CD4-positive, alpha-beta T cell treated with Interleukin-15 for 4 hours (primary cell): ENCODE measurements at places on chromosomes 3 and 15.

DNA sequence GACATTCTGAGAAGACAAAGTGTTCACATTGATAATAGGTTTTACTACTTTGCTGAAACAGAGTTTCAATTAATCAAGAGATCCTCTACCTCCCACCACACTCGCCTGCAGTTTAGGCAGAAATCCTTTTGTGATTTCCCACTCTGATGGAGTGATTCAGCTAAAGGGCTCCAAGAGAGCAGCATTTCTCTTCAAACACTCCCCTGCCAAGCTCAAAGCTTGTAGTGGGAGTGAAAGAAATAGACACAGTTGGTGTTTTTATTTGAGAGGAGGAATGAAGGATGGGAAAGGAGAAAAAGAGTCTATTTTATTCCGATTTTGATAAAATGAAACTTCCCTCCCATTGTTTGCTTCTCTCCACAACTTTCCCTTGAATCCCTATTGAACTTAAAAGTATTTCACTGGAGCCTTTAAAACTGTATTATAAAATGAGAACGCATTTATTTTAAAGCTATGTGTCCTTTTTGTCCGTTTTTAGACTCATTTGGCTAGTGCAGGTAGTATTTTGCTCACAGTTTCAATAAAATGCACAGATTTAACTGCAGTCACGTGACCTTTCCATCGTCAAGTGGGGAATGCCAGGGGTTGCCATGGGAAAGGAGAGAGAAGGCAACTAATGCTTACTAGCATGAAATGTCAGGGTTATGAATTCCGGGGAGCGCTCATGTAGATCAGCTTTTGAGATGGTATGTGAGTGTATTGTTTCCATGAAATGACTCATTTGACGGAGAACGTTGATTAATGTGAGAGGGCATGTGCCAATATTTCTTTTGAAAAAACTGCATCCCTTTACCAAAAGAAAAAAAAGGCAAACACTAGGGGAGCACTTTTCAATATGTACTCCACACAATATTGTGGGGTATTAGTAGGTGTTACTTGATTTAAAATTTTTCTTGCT, 7.7 kb upstream of the OSBPL11 start:
- DNase-seq: no peak

GRCh38 chr3:9690451-9691450, 12.9 kb upstream of the CPNE9 start:
- no peak for DNase-seq

GRCh38 chr3:120410541-120410940, 40.3 kb downstream of the FSTL1 start:
- DNase-seq: no peak

DNA sequence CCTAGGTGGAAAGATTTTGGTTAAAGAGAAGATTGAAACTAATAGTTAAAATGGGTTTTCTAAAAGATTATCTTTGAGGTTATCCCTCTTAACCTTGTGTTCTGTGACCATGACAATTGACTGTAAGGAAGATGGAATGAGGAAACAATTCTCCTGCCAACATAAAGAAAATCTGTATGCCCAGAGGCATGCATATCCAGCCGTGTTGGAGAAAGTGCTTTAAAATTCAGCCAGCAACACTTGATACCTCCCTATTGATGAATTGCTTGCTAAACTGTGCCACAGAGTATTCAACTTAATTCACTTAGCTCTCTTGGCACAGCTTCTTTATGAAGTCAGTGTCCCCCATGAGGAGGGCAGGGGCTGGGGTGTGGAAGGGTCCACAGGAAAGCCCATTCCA, 203.5 kb downstream of the UBE2E2 start:
- no peak for DNase-seq

DNA sequence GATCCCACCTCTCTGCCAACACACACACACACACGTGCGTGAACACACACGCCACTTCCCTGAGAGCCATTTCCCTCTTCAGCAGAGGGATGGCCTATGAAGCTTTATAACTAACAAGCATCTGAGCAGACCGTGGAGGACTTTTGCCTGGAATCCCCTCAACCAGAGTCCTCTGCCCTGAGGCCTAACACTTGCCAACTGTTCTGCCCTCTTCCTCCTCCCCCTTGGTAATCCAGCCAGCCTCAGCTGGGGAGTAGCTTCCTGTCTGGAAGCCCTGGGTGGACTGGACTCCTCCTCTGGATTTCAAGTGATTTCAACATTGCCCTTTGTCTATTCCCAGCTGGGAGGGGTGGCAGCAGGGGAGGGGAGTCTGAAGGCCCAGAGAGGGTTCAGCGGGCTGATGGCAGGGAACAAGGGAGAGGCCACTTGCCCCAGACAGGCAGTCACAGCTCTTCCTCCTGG, 68.4 kb upstream of the HACD2 start:
- no peak for DNase-seq

DNA sequence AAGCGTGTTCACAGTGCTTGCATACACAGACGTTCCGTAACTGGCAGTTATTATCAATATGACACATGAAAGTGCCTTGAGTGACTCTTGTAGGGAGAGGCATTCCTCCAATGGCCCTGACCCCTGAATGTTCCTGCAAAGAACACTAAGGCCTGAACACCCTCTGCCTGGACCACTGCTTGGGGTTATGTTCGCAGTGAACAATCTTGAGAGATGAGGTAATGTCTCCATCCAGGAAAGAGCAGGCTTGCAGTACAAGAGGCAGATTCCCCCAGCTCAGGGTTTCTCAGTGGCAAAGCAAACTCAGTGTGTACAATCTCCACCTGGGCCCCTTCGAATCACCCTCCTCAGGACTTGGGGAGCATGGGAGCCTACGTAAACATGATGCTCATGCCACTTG, 324.6 kb downstream of the MAGI1 start:
- DNase-seq: no peak
